Activated T-cell treated with anti-CD3 and anti-CD28 coated beads, Interleukin-2, amount 50 U/mL, for 1 hour (primary cell): ENCODE measurements at places on chromosomes 3 and 15.

GRCh38 chr3:35965908-35966307, 326.6 kb downstream of the ARPP21 start:
- no peak for DNase-seq

GRCh38 chr15:71465131-71465955, 345.0 kb upstream of the NR2E3 start:
- no peak for DNase-seq

- DNase-seq, result no peak
Measured at GRCh38 chr15:101156509-101157159, 95.2 kb downstream of the CHSY1 start.

DNA sequence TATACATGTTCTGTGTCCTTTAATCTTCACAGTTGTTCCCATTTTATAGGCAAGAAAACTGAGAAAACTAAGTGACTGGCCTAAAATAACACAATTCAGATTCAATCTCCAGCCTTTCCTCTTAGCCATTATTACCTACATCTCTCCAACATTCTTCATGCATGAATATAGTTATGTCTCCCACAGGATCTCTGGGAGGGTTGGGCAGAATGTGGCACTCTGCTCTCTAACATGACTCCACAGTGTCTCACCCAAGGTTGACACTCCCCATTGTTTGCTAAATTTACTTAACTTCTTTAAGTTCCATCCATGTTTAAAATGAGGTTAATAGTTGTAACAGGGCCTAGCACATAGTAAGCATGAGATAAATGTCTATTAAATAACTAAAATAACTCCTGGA, 276.3 kb downstream of the ERC2 start:
- no peak for DNase-seq

GRCh38 chr15:52287114-52287513, 8.5 kb downstream of the MYO5C start:
- DNase-seq, result no peak

GRCh38 chr3:23341147-23341838, 138.2 kb downstream of the UBE2E2 start:
- DNase-seq, result no peak

GRCh38 chr3:187434524-187434923, 66.3 kb downstream of the RTP4 start:
- DNase-seq, result no peak

DNA sequence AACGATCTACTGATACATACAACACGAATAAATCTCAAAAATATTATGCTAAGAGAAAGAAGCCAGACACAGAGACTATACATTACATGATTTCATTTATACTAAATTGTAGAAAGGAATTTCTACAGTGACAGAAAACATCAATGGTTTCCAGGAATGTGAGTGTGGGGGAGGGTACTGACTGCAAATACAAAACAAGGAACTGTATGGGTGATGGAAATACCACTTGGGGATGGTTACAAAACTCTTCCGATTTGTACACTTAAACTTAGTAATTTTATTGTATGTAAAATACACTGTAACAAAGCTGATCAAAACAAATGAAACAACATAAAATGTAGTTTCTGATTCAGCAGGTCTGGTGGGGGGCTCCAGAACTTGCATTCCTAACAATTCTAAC, 45.8 kb upstream of the IP6K2 start:
- DNase-seq, result no peak

DNA sequence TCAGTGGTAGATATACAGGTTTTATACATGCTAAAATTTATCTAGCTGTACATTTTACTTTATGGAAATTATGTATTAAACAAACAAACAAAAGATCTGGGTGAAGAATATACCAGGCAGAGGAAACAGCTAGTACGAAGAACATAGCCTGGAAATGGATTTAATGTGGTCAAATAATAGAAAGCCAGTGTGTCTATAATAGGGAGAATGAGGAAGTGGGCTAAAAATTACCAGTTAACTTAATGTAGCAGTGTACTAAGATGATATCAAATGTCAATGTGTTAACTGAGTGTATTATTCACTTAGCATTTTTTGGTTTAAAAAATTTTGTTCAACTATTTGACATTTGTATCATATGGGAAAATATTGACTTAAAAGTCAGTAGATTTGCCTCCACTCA, 22.8 kb upstream of the SLC15A2 start:
- no peak for DNase-seq

- no peak for DNase-seq
Measured at GRCh38 chr3:3699407-3699806, 99.8 kb upstream of the LRRN1 start.

GRCh38 chr3:17466028-17466427, 276.4 kb downstream of the TBC1D5 start:
- DNase-seq, result no peak

DNA sequence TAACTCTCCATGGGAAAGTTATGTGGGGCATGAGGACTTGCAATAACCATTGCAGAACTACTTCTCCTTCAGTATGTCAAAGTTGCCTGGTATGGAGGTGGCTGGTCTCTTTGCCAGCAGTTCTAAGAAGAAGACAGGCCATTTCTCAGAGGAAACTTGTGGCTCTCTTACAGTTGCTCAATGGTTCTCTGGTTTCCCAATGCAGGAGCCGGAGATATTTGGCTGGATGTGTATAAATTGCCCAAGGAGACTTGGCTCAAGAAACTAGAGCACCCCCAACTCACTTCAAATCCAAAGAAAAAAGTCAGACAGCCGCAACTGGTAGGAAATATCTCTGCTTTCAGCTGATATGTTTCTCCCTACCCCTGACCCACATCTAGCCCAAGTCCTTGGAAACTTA, 24.2 kb downstream of the WDR93 start:
- DNase-seq, result no peak

DNA sequence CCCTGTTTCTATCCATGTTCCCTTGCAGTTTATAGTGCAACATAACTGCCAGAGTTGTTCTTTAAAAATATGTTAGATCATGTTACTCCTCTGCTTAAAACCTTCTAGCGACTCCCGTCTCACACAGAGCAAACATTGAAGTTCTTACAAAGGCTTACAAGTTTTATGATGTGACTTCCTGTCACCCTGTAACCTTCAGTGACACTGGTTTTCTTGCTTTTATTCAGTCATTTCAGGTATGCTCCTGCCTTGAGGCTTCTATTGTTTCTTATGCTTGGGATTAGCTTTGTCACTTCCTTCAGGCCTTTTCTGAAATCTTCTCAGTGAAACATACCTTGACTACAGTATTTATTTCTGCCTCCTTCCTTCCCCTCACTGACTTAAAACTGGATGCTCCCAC, 252.1 kb downstream of the DOCK3 start:
- no peak for DNase-seq

- no peak for DNase-seq
Measured at GRCh38 chr3:27657404-27657803, 64.7 kb downstream of the EOMES start.

GRCh38 chr15:76440441-76440840, 103.9 kb downstream of the ISL2 start:
- DNase-seq, result no peak

DNA sequence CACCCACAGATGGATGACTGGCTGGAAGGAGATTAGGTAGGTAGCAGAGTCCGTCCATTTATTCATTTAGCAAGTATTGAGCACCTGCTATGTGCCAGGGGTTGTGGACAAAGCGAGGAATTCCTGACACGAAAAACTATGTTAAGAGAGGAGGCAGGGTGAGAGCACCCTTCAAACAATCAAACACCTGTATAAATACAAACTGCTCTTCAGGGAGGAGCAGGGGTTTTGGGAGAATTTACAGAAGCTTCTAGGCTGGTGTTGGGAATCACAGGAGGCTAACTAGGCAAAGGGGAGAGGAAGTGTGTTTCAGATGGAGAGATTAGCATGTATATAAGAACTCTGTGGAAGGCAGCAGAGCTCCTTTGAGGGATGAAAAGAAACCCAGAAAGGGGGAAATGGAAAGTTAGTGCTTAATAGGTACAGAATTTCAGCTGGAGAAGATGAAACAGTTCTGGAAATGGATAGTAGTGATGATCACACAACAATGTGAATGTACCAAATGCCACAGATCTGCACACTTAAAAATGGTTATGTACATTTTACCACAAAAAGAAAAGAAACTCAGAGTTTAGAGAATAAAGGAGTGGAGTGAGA, 805 bp upstream of the SEC22C start:
- DNase-seq, result no peak

- DNase-seq, result no peak
Measured at GRCh38 chr3:146550743-146551510, 6.5 kb upstream of the PLSCR1 start.

- DNase-seq, result no peak
Measured at GRCh38 chr3:123799544-123800361, 84.4 kb downstream of the MYLK start.

DNA sequence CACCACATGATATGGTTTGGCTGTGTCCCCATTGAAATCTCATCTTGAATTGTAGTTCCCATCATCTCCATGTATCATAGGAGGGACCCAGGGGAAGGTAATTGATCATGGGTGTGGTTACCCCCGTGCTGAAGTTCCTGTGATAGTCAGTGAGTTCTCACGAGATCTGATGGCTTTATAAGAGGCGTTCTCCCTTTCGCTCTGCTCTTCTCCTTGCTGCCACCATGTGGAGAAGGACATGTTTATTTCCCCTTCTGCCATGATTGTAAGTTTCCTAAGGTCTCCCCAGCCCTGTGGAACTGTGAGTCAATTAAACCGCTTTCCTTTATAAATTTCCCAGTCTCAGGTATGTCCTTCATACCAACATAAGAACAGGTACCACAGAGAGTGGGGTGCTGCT, 21.9 kb downstream of the OSTN start:
- DNase-seq, result no peak

GRCh38 chr3:133649486-133650068, 12.2 kb downstream of the TOPBP1 start:
- no peak for DNase-seq

GRCh38 chr3:41076399-41076798, 122.9 kb upstream of the CTNNB1 start:
- no peak for DNase-seq

- no peak for DNase-seq
Measured at GRCh38 chr3:77868725-77869124, 828.8 kb downstream of the ROBO2 start.

DNA sequence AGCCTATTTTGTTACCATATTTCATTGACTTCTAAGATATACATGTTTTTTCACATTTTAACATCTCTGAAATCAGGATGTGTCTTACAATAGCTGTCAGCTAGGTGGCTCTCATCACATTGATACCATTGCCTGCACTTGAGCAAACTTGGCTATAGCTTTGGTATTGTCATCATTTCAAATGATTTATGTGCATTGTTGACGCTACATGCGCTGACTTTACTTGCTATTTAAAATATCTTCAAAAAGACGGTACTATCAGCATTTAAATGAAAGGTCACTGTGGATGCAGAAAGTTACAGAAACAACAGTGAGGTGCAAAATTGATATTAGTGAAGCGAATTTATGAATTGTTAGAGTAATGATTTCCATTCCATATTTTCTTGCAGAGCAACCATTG, 54.0 kb upstream of the ABHD2 start:
- DNase-seq, result no peak

DNA sequence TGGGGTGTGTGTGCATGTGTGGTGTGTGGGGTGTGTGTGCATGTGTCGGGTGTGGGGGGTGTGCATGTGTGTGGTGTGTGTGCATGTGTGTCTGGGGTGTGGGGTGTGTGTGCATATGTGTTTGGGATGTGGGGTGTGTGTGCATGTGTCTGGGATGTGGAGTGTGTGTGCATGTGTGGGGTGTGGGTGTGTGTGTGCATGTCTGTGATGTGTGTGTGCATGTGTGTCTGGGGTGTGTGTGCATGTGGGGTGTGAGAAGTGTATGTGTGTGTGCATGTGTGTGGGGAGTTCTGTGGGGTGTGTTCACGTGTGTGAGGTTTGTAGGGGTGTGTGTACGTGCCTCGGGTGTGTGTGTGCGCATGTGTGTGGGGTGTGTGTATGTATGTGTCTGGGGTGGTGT, 6.7 kb upstream of the OCA2 start:
- DNase-seq, result no peak

DNA sequence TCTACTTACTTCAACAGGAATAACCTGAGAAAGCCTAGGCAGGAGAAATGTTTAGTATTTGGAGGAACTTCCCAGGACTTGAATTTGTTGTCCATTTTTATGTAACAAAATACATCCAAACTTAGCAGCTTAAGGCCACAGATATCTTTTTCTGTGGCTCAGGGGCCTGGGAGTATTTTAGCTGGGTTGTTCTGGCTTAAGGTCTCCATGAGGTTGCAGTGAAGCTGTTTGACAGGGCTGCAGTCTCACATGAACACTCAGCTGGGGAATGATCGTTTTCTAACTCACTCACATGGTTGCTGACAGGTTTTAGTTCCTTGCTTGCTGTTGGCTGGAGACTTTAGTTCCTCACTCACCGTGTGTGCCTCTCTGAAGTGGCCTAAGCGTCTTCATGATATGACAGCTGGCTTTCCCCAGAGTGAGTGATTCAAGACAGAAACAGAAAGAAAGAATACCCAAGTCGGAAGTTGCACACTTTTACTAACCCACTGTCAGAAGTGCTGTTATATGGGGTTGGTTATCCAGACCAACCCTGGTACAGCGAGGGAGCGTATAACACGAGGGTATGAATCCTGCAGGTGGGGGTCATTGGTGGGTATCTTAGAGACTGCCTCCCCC, 229.7 kb upstream of the TBL1XR1 start:
- DNase-seq, result no peak

GRCh38 chr3:55622116-55622515, 135.0 kb upstream of the WNT5A start:
- no peak for DNase-seq
